Activated CD4-positive, alpha-beta T cell treated with anti-CD3 and anti-CD28 coated beads, Interleukin-2, amount 50 U/mL, for 4 hours (primary cell): ENCODE measurements at places on chromosomes 1 and 21.
A peak's percentile ranks its signal among the peaks of the same experiment; 100 is the strongest.

GRCh38 chr21:43289966-43290365 lies 121.2 kb downstream of the CRYAA start:
- no peak for DNase-seq

GRCh38 chr1:177686933-177687332 lies 282.9 kb downstream of the SEC16B start:
- DNase-seq, result no peak

- no peak for DNase-seq
Observed at GRCh38 chr21:33238565-33239255, 9.0 kb downstream of the IFNAR2 start.

GRCh38 chr1:191662746-191663145 lies 495.5 kb upstream of the RGS18 start:
- DNase-seq, result no peak

DNA sequence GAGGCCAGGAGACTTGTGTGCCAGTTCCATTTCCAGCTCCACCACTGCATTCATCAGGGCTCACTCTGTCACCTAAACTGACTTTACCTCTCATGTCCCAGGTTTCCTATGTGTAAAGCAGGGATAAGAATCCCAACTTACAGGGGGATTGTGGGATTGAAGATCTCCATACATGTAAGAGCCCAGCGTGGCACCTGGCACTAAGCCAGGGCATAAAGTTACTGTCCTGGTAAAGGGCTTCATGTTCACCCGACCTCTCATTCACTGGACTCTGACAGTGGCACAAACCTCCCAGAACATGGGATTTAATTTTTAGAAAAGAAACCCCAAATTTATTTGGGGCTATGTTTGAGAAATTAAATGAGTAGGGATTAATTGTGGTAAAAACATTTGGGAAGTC lies 8.9 kb upstream of the IGFN1 start:
- DNase-seq, result no peak

GRCh38 chr1:163444665-163445064 lies 122.9 kb downstream of the NUF2 start:
- DNase-seq, result no peak

DNA sequence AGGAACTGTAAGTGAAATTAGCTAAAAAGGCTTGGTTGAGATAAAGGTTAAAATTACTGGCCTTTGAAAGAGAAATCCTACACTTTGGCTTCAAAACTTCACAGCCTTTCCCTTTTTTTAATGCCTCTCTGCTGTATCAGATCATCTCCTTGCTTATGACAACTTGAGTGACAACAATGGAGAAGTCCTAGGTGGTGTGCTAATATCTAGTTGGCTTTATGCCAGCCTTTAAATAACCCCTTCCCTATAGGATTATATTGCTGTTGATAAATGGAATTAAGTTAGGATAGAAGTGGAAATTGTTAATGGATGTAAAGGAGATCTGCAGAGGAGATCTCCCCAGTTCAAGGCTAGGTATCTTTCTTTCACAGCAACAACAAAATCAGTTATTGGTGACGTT lies 130.2 kb upstream of the ATP1B1 start:
- DNase-seq, result no peak

- no peak for DNase-seq
Observed at GRCh38 chr1:112532064-112532463, 23.3 kb downstream of the WNT2B start.

- peak; percentile 49 for DNase-seq
Observed at GRCh38 chr1:64948905-64949833, 17.2 kb downstream of the JAK1 start.

- DNase-seq, result no peak
Observed at GRCh38 chr1:214466403-214467077, 84.9 kb downstream of the PTPN14 start.

GRCh38 chr1:241611736-241612135 lies 28.4 kb downstream of the CHML start:
- no peak for DNase-seq
